ENCODE measurements at places on chromosomes 5 and 9.

- no peak for DNase-seq
These were observed 3.0 kb upstream of the ERGIC1 start for GRCh38 chr5:172830876-172831662.

GRCh38 chr5:40478766-40479165 lies 200.9 kb upstream of the PTGER4 start:
- DNase-seq: no peak

DNA sequence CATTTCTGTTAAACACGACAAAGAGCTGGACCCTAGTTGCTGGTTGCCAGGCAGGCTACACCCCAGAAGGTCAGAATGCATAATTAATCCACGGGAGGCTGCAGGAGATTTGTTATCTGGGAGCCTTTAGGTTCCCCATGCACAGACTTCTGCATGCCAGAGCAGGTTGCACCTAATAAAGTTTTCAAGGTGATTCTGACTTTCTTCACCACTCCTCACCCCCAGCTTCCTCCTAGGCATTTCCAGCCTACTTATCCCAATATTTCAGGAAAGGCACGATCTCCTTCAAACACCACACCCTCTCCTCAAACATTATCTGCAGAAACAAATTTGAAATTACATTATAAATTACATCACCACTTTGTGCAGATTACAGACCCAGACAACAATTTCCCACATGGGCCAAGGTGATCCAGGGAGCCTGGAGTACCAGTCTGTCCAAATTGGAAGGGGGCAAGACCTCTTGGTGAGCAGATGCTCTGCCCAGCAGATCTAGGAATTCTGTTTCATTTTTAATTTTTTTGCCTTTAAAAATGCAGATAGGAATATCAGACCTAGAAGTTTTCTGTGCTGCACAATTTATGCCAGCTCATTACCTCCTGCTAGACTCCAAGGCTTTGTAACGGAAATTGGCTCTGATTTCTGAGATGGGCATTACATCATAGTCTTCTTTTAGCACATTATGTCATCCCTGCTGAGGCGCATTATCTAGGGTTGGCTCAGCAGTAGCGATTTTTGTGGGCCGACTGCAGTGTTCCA lies 363.4 kb upstream of the SLC30A5 start:
- no peak for DNase-seq

DNA sequence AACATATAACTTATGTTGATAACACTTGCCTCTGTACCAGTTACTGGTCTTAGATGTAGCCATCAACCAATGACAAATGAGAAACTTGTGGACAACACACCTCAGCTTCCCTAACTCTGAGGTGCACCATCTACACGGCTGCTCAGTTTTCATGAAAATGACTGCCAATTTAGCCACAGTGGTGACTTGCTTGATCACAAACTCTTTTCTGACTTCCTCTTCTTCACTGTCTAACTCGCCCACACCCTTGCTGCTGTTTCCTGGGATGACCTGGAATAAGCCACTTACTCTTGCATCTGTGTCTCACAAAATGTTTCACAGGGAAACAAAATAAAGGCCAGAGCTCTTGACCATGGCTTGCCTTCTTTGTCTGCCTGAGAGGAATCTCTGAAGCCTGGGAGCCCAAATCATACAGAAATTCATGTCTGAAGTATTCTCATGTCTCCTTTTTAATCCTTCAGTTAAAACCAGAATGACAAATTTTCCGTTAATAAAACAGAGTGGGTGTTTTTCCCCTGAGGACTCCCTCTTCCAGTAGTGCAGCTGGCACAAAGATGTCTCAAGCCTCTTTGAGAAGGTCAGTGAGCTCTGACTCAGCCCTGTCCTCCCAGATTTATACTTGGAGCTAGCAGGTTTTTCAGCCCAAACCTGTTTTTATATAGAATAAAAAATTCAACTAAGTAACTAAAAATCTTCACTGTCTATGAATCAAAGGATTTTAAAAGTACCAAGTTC lies 126.5 kb upstream of the PAM start:
- no peak for DNase-seq

DNA sequence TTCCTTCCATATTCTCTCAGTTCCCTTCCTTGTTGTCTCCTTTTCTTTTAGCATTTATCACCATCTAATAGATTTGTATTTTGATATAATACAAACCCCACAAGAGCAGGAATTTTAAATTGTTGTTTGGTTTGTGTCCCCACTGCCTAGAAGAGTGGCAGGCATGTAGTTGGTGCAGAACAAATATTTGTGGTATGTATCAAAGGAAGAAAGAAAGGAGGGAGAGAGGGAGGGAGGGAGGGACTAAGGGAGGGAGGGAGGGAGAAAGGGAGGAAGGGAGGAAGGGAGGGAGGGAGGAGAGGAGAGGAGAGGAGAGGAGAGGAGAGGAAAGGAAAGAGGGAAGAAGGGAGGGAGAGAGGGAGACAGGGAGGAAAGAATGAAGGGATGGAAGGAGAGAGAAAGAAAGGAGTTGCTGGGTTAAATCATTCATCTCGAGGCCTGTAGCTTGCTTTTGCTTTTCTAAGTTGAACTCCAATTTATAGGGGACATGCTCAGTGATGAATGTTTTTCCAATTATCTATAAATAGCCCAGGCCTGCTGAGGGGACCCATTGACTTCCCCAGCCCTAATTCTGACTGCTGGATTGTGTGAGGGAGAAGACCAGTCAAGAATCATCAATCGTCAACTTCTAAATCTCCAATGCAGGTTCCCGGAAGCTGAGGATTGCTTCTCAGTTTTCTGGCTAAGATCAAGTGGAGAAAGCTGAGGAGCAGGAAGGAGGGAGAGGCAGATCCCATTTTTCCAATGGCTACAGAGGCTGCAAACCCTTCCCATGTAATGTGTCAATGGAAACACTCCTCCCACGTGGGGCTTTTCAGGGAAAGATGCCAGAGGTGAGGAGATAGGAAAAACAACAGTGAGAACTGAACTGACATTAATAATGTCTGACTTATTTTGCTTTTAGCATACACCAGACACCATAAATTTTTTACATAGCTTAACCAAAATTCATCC lies 320.7 kb downstream of the ASTN2 start:
- DNase-seq: no peak

DNA sequence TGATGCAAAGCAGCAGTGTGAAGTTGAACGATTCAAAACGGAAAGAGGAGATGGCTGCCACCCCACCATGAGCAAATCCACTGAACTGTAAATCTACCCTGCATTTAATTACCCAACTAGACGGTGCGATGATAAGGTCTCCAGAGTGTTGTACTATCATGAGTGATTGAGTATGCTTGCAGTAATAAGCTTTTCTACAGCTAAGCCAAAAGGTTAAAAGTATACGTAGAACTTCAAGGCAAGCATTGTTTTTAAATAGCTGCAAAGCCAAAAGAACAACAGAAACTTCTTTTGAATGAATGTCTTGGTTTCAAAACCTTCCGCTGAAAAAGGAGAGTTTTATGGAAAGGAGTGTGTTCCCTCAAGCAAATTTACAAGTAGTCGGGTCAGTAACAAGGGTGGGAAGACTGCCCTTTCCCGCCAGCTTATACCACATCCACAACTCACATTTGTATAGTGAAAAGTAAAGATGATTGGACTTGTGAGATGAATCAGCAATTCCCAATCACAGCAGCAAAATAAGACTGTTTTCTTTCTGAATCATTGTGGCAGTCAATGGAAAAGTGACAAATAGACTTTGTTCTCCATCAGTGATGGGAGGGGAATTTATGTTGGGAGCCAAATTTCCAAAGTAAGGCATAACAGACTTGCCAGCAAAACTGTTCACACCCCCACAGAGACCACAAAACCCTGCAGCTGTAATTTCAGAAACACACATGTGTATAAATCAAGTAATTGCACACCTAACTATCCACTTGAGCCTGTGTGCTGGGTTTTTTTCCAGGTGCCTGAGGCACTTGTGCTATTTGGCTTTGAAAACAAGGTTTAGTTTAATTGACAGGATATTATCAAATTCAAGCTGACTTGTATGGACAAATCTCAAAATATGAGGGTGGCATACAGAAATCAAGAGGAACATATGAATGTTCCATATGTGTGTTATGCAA lies 407.7 kb upstream of the GRAMD2B start:
- DNase-seq: no peak

- DNase-seq: no peak
These were observed 159.2 kb downstream of the TRIO start for GRCh38 chr5:14302330-14302729.

DNA sequence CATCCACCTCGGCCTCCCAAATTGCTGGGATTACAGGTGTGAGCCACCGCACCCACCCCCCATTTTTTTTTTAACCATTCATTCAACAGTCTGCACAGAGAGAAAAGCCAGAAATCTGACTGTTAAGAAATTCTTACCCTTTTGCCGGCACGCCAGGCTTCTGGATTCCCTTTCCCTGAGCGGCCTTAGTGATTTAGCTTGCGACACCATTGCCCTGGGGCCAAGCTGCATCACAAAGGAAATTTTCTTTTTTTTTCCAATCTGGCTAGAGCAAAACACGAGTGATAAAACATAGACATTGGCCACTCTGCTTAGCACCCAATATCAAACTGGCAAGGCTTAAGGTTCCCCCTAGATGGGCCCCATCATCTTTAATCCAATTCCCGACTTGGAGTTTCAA lies 21.2 kb upstream of the ATOSB start:
- DNase-seq: no peak

DNA sequence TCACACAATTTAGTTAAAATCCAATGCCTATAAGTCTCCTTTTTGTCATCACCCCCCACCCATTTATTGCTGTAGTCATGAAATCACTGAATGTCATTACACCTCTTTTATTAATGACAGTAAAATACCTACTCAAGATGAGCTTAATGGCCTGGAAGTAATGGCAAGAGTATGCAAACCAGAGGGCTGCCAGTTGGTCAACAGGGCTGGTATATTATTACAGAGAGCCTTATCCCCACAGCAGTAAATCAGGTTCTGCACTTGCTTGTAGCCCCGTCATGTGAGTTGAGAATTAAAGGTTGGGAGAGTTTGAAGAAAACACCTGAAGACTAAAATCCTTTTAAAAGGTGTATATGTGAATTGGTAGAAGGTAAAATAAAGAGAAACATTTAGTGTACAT lies 372.4 kb downstream of the MAT2B start:
- DNase-seq: no peak

- no peak for DNase-seq
These were observed 390.3 kb downstream of the PDE4D start for GRCh38 chr5:59503220-59503619.

GRCh38 chr5:147248561-147248960 lies 13.7 kb downstream of the STK32A start:
- no peak for DNase-seq

DNA sequence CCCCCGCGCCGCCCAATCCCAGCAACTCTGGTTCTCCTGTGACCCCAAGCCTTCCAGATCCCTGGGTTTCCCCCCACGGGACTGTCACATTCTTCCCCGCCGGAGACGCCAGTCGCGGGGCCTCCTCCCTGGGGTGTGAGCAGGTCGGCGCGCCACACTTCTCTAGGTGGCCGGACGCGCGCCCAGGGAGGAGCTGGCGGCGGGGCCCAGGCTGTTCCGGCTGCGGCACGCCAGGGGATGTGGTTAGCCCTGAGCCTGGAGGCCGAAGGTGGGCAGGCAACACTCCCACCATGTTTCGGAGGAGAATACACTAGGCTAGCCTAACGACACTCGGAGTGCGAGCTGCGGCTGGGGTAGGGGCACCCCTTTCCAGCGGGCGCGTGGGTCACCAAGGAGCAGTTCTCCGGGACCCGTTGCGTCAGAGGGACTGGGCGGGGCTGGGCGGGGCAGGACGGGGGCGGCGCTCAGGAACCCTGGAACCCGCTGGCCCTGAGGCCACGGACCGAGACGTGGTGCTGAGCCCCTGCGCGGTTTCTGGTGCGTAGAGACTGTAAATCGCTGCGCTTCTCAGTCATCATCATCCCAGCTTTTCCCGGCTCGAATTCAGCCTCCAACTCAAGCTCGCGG lies at the start of gene SLC27A6:
Gene SLC27A6 (plus strand): TSS at position 478 of the 627 bp plus-strand sequence. CDS start 650 bp downstream, outside the sequence.
- no peak for DNase-seq

- DNase-seq: no peak
These were observed 1.9 kb downstream of the ENTPD8 start for GRCh38 chr9:137439158-137439714.

- no peak for DNase-seq
These were observed 58.8 kb downstream of the MEF2C start for GRCh38 chr5:88824141-88824540.

GRCh38 chr9:20205821-20206220 lies 416.5 kb downstream of the MLLT3 start:
- DNase-seq: no peak

- DNase-seq: no peak
These were observed 1167.6 kb downstream of the CDH12 start for GRCh38 chr5:21685522-21685921.

DNA sequence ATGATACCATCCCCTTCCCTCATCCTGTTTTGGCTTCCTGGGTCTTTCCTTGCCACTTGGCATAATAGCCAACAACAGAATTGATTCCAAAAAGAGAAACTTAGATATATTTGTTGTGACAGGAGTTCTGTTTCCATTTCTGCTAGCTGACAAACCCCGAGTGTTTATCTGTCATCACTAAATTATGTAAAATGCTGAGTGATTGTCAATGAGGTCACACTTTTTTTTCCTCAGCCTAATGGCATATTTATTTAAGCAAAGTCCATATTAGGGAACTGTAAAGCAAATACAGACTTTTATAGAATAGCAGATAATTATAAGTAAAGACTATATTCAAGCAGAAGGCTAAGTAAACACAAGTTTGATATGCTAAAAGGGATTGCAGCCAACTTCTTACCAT lies 64.0 kb downstream of the RGS7BP start:
- DNase-seq: no peak

DNA sequence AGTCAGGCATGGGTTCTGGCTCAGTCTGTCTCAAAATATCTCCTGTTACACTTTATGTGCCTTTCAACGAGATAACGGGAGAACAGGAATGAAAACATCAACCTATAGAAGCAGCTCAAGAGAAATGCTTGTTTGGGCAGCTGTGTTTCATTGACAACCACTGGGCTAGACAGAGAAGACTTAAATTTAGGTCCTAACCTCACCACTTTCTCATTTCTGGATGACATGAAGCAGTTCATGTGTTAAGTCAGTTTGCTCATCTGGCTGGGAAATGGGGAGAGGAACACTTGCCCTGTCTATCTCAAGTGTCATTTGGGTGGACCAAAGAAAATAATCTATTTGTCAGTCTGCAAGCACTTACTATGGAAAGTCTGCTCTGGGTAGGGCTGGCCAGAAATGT lies 66.7 kb upstream of the PCA3 start:
- no peak for DNase-seq

- DNase-seq: no peak
These were observed 462.7 kb upstream of the CD180 start for GRCh38 chr5:67659288-67659687.

DNA sequence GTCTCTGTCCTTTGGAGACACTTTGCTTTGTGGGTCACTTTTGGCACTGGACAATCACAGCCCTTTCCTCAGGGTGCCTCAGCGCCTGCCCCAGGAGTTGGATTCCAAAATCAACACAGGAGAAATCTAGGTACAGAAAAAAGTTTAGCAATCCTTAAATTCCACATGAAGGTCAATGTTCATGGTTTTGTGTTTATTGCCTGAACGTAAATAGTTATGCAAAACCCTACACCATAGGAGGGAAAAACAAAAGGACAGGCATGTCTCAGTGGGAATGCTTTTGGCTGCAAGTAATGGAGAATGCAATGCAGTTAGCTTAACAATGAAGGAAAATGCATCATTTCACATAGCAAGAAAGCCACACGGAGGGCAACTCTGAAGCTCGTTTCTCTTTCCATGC lies 6.5 kb upstream of the HMCN2 start:
- no peak for DNase-seq
